ENCODE measurements at places on chromosomes 11 and 22. TPM values are rescaled to one million over a fixed set of nuclear protein-coding genes. Genes with fewer than 3 reads are reported as not detected.

DNA sequence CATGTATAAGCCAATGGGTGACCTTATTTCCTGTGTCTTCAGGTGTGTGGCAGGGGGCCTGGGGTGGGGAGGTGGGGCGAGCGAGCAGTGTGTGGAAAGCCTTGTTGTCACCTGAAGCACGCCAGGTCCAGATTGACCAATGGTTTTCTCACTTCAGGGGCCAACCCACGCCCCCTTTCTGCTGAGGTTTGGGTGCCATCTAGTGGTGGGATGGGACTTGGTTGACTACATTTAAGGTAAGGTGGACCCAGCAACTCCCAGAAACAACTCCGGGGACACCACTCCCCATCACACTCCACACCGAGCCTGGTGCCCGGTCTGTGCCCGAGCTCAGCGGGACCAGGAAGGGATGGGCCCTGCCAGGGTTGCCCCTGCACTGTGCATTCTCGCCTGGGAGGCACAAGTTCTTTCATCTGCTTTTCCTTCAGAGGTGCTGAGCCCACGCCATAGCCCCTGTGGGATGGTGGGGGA is 40.0 kb downstream of the TPCN2 start:
- peak; percentile 60 for DNase-seq

DNA sequence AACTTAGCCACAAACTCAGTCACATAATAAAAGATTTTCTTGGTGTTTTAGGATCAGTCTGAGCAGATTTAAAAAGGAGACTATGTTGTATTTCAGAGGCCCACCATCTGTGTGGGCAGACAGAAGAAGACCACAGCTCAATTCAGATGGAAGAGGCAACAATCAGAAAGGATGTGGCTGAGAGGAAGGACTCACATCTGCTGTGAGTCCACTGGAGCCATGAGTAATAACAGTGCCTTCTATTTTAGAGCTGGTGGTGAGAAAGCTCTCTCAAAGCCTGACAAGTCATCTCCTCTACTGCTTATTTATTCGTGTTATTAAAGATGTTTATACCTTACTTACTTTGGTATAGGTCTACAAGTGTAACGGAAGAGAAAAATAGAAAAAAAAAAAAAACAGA is 357.2 kb downstream of the OPCML start:
- no peak for DNase-seq

DNA sequence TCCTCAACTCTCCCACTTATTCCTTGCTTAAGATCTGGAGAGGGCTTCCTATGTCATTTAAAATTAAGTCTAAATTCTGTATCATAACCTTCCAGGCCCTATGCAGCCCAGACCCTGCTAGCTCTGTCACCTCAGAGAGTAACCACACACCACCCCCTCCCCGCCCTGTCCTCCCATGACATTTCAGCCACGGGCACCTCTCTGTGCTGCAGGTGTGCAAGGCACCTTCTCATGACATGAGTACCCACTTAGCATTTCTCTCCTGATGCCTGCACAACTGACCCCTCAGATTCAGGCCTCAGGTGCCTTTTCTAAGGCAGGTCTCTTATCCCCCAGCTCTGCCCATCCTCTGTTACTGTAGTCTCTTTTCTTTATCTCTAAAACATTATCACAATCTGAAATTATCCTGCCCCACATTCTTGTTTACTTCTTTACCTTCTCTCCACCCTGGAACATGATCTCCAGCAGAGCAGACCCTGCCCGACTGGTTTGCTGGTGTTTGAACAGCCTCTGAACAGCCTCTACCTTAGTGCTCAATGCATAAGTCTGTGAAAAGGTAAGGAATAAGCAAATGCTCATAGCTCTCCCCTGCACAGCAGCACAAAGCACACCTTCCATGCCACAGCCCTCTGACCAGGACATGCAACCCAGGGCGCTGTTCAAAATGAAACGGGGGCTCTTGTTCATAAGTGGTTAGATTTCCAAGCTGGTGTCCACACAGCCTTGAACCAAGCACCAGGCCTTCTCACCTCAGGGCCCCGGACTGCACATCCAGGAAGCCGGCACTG is 196.1 kb upstream of the B3GAT1 start:
- DNase-seq = no peak

DNA sequence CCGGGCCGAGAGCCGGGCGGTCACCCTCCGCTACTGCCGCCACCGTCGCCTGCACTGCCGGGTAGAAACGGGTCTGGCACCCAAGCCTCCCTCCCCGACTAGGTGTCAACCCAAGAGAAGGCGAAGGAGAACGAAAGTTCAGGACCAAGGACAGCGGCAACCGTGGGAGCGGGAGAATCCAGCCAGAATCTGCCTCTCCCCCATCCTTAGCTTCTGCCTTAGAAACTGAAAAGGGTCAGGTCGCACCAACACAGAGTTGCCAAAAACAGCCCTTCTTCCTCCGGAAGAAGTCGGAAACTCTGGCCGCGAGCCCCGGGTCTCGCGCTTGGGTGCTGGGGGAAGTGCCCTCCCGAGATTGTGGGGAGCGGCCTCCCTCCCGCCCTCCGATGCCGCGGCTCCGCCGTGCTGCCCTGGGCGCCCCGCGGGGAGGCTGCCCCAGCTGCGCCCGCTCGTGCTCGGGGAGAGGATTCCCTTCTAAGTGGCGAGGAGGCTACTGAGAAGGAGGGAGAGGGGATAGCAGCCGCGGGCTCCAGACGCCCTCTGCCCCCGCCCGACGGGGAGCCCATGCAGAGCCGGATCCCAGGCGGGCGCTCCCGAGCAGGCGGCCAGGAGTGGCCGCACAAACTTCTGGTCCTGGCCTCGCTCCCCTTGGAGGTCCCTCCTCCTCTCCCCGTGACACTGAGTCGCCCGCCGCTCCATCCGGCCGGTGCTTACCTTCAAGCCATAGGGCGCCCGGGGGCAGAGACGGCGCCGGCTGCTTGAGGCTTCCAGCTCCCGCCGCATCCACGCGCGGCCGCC is 637 bp downstream of the DRD2 start:
- DNase-seq = peak; percentile 78

DNA sequence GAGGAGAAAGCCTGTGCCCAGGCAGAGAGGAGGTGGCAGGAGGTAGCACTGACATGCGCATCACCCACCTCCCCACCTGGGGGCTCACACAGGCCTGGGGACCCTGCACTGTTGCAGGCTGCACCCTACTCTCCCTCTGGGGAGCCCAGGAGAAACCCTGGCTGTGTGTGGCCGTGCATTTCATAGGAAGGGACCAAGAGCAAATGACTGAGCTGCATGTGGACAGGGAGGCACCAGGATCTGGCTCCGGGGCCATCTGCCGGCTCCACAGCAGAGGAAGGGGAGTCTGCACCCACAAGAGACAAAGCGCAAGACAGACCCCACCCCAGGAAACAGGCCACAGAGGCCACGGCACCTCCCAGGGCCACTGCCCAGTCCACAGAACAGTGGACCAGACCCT is 22.7 kb downstream of the BID start:
- DNase-seq = no peak

Gene TTC36
- total RNA-seq = 0.37 TPM

Gene FUT4
- total RNA-seq = 3.0 TPM

Gene MACROD1
- total RNA-seq = 61.3 TPM
